Cardiac muscle cell (in vitro differentiated cells and primary cell): ENCODE measurements at places on chromosomes 3 and 15. TPM values are rescaled to one million over a fixed set of nuclear protein-coding genes. Genes with fewer than 3 reads are reported as not detected.

DNA sequence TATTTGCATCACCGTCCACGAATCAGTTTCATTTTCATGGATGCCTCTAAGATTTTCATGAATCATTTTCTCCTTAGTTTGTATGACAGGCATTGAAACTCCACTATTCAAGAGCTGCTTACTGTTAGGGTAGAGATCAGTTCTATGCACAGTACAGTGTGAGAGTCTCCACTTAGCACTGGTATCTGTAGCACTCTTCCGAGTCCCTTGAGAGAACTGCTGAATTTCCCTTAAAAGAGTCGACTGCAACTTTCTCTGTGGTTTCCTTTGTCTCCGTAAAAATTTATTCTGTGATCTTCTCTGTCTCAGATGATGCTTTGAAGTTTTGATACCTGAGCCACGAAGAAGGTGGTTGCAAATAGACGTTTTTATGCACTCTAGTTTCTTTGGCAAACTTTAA lies 14.8 kb downstream of the GTPBP8 start:
- DNase-seq: no peak

DNA sequence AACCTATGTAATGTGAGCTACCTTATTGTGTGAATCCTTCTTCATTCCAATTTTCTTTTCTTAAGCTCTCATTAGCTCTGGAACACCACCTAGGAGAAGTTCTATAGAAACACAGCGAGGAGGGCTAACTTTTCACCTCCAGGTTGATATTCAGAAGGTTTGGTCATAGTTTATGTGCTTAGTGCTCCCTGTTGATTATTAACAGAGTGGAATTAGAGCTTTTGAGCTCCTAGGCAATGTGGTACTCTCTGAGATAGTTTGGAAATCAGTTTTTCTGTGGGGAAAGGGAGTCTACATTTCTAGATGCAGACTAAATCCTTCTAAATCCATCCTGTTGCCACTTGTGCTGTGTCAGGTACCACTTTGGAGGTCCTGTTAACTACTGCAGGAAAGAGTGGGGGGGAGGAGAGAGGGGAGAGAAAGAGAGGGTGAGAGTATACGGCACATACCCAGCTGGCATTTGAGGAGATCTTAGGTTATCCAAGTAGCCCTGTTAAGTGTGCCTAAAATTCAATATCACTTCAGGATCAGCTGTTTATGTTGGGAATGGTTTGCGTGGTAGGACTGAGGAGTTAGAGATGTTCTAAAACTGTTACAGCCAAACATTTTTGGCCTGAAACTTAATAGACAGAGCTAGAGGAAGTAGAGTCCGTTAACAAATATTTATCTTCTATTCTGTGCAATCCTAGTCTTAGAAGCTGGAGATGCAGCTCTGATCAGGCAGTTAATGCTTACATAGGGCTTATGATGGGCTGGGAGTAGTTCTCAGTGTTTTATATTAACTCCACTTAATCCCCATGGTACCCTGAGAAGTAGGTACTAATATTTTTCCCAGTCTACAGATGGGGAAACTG lies 117.5 kb upstream of the PROK2 start:
- DNase-seq: no peak

DNA sequence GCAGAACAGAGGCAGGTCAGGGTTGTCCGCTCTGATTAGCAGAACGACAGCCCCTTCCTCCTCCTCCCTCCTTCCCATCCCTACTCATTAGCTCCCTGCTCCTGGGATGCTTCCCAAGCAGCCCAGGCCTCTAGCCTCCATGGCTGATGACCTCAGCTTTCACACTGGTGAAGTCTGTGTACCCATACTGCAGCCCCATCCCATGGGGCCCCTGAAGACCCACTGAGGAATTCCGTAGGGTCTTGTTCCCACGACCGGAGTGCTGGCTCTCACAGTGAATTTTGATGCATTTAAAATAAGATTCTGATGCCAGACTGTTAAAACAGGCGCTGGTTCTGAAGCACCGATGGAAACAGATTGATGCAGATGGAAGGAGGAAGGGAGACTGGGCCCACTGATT lies 36.1 kb downstream of the GOLGA6A start:
- DNase-seq: no peak

DNA sequence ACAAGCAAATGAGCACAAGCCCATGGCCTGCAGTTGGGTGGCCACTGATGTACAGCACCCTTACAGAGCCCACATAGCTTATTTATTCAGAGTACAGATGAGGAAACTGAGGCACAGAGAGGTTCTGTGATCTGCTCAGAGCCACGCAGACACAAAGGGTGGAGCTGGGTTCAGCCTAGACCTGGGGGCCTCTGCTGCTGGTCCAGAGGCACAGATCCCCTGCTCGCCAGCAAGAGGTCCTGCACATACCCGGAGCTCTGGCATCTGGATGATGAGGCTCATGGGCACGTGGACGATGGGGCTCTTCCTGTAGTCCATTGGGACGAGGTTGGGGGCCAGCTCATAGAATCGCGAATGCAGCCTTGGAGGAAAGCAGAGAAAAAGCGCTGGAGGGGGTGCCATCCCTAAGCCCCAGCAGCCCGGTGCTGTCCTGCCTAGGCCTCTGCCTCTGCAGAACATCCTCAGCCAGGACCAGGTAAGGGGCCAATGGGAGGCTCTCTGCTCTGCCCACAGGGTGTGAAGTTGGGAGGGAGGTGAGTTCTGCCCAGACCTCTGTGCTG lies 18.6 kb downstream of the SH2D7 start:
- no peak for DNase-seq

- peak; percentile 55 for DNase-seq
Observed at GRCh38 chr15:52349052-52349700, 53.6 kb upstream of the MYO5C start.

DNA sequence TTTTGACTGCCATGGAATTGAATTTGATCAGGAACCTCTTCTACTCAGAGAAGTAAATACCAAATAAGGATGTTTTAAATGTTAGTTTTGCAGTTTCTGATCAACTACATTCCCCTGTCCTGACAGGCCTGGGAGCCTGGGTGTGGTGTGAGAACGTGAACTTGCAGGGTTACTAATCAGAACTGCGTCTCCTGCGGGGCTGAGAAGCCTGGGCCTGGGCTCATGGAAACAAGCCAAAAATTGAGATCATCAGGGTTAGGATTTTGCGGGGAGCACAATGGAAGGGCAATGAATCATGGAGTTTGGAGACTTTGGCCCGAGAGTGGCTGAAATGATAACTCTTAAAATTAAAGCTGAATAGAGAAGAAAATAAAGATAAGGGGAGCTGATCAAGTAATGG lies 47.8 kb upstream of the C3orf70 start:
- DNase-seq: no peak

GRCh38 chr3:131973731-131974130 lies 61.1 kb downstream of the CPNE4 start:
- DNase-seq: no peak

Gene ROPN1
- not detected in 2 replicates for polyA plus RNA-seq

Gene RBM5
- polyA plus RNA-seq: 130 and 172 TPM in 2 replicates

Gene BBX
- 77.5 and 120 TPM in 2 replicates for polyA plus RNA-seq

Gene IL5RA
- polyA plus RNA-seq: not detected in 2 replicates

Gene AMIGO3
- 0.46 and 2.6 TPM in 2 replicates for polyA plus RNA-seq

Gene ZMAT3
- polyA plus RNA-seq: 9.5 and 16.3 TPM in 2 replicates

Gene TMCO5A
- polyA plus RNA-seq: not detected in 2 replicates

Gene PPM1L
- polyA plus RNA-seq: 1.2 and 4.6 TPM in 2 replicates

Gene SLC25A38
- polyA plus RNA-seq: 21.3 and 29.1 TPM in 2 replicates

Gene PAQR9
- 0.68 and 1.1 TPM in 2 replicates for polyA plus RNA-seq
